Stimulated activated CD4-positive, alpha-beta T cell treated with anti-CD3 and anti-CD28 coated beads, Interleukin-15, amount 100 ng/mL, for 48 hours (primary cell): ENCODE measurements at places on chromosomes 12 and 14.

GRCh38 chr14:32720927-32721326 is 217.8 kb upstream of the NPAS3 start:
- no peak for DNase-seq

GRCh38 chr14:91418387-91419043 is 895 bp upstream of the CCDC88C start:
- peak; percentile 77 for DNase-seq

- no peak for DNase-seq
Observed at GRCh38 chr14:95663226-95663797, 22.9 kb upstream of the TCL1B start.

DNA sequence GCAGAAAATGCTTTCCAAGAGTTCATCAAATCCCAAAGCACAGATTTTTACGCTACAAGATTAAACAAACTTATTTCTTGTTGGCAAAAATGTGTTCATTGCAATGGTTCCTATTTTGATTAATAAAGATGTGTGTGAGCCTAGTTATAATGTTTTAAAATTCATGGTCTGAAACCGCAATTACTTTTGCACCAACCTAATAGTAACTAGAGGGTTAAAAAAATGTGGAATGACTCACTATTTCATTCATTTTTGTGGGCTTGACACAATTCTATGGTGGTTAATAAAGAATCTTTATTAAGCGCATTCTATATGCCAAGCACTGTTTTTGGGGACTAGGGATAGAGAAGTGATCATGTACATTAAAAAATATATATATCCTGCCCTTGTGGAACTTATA is 38.6 kb upstream of the METAP2 start:
- no peak for DNase-seq

DNA sequence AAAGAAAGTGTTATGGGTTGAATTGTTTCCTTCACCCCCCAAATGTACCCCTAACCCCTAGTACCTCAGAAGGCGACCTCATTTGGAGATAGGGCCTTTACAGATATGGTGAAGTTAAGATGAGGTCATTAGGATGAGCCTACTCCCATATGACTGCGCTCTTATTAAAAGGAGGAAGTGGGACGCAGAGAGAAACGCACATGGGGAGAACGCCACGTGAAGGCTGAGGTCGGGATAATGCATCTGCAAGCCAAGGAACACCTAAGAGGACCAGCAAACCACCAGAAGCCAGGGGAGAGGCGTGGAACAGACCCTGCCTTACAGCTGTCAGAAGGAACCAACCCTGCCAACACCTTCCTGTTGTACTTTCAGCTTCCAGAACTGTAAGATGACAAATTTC is 1.7 kb upstream of the NRIP2 start:
- no peak for DNase-seq

GRCh38 chr12:2776129-2776806 is 18.5 kb upstream of the FKBP4 start:
- no peak for DNase-seq

DNA sequence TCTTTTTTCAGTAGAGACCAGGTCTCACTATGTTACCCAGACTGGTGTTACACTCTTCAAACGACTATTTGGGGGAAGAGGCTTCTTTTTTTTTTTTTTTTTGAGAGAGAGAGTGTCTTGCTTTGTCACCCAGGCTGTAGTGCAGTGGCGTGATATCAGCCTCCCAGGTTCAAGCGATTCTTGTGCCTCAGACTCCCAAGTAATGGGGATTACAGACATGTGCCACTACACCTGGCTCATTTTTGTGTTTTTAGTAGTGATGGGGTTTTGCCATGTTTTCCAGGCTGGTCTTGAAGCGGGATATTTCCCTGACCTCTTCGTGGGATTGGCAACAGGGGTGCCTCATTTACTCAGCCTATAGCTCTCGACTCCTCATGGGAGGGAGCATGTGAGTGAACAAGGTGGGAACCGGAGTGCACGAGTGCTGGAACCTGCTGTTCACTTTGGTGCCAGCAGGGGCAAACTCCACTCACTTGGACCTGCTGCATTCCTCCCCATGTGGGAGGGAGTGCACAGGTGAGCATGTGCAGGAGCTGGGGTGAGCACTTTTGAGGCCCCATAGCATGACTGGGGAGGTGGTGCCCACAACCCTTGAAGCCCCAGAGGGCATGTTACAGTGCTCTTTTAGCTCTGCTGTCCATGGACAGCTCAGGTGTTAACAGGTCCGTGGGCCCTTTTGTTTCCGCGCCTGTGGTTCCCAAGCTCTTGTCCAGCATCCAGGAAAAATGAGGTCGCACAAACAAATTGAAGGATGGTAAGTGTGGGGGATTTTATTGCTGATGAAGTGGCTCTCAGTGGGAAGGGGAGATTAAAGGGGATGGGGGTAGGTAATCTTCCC is 79.1 kb upstream of the HECTD1 start:
- DNase-seq, result no peak

- DNase-seq, result no peak
Observed at GRCh38 chr12:89163918-89164317, 188.4 kb downstream of the DUSP6 start.

DNA sequence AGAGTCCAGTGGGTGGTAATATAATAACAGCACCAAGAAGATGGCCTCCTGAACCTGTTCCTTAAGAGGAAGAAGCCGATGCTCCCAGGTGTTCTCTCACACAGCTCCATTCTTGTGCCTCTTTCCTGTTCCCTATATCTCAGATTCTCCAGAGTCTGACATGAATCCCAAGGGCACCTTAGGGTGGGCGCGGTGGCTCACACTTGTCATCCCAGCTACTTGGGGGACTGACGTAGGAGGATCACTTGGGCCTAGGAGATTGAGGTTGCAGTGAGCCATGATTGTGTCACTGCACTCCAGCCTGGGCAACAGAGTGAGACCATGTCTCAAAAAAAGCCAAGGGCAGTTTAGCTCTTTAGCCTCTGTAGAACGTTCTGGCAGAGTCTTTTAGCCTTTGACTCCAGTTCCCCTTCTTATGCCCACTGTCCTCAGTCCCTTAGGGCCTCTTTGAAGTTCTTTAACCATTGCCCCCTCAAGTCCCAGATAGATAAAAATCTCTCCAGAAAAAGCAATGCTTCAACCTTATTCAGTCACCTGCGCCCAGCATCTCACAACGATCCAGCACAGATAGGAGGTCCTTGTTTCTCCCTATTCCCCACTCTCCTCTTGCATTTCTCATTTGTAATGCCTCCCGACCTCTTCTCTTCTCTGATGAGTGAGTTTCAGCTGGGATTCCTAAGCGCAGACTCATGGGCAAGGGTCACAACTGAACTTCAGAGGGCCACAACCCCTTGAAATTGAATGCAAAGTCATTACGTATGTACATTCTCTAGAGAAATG is 4.7 kb downstream of the CCDC184 start:
- DNase-seq, result no peak

DNA sequence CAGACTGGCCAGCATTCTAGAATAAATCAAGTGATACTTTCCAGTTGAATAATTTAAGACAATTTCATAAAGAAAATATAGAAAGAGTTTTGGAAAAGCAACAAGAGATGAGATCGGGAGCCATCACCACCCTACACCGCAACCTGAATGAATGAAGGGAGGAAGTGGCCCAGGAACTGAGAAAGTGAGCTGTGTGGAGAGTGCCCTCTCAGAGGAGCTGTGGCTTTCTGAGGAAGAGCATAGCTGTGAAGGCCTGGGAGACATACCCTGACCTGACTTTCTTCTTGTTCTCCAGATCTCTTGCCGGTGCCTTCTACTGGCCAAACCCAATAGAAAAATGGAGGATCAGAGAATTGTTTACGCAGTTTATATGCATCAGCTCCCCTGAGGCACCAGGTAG is 79.3 kb upstream of the TSPAN8 start:
- DNase-seq, result no peak

DNA sequence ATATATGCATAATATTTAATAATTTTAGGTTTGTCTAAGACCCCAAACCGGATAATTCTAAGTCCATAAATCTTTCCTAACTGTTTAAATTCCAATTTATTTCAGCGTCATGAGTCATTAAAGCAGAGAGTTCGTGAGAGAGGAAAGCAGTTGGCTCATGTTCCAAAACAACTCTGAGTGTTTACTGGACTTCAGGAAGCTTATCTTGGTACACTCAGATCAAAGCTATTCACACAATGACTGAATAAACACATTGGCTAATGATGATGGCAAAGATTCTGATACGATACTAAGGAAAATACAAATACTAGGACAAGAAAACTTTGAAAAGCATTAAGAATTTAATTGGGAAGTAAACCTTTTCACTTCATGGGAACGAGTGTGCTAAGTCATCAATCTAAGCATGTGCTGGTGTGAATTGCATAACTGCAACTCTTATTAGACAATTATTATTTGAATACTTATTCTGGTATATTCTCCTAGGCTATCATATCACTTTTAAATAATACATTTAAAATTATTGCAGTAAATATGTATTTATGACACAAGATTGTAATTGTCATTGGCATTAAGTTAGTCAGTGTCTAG is 34.8 kb upstream of the CLEC14A start:
- no peak for DNase-seq

DNA sequence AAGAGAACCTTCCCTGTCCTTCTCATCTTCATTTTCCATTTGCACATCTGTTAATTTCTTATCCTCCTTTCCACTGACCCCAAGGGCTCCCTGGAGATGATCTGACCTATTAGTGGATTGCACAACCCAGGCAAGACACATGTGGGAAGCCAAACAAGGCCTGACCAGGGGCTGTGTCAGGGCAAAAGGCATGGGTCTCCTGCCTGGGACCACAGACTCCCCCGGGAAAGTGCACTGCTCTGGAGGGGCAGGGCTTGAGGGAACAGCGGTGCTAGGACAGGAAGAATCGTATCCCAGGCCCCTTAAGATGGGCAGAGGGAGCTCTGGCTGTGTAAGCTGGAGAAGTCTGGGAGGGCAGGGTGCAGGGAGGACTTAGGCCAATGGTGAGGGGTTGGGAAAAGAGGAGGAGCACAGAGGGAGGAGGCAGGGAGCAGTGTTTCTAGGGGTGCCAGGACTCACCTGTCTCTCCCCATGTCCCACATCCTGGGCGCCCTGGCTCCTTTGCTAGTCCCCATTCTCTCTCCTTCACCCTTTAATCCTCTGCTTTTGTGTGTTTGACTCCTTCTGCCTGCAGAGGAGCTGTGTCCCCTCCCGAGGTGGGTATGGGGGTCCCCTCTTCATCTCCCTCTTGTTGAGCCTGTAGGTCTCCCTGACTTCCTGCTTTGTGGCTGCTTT is 25.3 kb downstream of the PLEKHG3 start:
- DNase-seq, result no peak

- no peak for DNase-seq
Observed at GRCh38 chr14:60655119-60655897, 6.0 kb upstream of the SIX1 start.

GRCh38 chr14:53408175-53408879 is 255.2 kb upstream of the DDHD1 start:
- DNase-seq, result no peak

DNA sequence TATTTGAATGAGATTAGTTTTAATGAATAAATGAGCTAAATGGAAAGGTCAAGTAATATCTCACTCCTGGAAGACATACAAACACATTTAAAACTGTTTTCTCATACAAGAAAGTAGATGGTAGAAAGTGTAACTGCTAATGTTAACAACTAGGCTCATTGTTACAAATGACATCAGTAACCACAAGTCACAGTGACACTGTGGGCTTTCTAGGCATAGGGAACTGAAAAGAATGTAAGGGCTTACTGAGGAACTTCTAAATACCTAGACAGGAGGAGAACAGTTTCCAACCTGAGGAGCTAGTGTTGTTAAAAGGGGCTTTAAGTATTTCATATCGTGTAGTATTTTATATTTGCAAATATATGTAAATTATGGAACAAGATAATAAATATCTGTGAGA is 17.5 kb upstream of the ERGIC2 start:
- no peak for DNase-seq

GRCh38 chr14:87810711-87811110 is 182.3 kb downstream of the GALC start:
- DNase-seq, result no peak

DNA sequence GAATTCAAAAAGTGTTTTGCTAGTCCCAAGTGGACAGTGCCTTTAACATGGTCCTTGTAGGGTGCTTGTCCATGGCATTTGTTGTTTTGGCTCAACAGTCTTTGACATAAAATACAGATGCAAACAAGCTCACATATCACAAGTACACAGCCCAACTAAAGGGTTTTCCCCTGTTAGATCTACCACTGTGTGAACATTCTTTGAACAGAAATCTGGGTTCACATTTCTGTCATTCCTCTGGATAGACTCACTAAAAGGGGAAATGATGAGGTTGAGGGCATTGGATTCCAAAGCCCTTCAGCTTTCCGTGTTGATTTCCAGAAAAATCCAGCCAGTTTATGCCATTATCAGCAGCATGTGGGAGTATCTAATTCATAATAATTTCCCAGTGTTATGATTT is 54.1 kb downstream of the EP400 start:
- no peak for DNase-seq

DNA sequence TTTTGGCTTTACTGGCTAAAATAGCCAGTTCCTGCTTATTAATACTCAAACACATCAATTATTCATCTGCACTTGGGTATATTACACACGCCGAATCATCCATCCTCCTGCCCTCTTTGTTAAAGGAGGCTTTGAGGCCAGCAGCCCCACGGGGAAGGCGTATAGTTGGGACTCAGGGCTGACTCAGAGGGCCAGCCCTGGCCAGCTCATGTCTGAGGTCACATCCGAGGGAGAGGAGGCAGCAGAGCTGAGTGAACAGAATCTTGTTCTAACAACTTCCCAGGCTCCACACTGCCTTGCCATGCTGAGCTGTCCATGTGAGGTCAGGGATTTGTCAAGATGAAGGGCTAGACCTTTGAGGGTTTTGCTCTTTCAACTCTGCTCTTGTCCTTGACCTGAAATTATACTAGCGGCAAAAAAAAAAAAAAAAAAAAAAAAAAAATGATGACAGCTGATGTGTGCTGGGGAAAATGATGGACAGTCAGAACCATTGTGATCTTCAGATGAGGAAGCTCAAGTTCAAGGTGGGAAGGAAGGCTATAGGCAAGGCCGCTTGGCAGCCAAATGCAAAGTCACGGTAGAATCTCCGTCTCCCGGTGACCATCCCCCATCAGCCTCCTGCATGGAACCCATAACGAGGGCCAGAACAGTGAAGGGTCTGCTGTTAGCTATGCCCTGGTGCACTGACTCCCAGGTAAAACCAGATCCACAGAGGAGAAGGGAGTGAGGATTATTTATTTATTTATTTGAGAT is 12.5 kb upstream of the MARK3 start:
- DNase-seq, result peak; percentile 33

DNA sequence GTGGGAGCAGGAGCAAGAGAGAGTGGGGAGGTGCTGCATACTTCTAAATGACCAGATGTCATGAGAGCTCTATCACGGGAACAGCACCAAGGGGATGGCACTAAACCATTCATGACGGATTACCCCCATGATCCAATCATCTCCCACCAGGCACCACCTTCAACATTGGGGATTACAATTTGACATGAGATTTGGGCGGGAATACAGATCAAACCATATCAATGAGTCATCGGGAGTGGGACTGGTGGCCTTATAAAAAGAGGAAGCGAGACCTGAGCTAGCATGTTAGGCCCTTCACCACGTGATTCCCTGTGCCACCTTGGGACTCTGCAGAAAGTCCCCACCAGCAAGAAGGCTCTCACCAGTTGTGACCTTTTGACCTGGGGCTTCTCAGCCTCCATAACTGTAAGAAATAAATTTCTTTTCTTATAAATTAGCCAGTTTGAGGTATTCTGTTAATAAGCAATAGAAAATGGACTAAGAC is 28.7 kb downstream of the COX8C start:
- no peak for DNase-seq
